ENCODE measurements at places on chromosomes 6 and 20.

DNA sequence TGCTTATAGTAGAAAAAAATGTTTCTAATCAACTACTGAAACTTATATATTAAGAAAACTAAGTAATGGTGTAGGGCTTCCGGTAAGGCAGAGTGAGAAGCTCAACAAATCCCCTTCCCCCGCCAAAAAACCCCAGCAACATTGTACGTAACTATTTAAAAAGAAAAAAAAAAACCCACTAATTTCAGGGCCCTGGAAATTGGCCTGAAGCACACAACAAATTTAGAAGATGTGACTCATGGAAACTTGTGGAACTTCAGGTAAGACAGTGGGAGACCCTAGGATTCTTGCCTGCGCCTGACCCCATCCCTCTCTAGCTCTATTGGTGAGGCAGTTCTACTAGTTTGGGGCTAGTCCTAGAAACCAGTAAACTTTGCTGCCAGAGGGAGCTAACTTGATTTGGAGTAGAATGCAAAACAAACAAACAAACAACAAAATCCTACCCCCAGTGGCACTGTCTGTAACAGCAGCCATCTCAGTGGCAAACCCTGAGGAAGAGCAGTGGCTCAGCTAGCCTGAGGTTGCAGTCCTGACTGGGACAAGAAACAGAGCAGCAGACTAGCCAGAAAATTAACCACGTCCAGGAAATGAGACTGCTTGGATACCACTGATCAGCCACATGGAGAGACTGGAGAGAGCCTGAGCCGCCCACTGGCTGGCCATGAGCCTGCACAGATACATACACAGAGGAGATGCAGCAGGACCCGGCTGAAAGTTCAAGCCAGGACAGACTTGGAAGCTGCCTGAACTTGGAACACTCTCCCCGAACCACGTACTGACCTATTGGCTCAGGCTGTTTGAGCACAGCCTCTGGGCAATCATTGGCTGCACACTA, 135.1 kb downstream of the TBXT start:
- no peak for DNase-seq

DNA sequence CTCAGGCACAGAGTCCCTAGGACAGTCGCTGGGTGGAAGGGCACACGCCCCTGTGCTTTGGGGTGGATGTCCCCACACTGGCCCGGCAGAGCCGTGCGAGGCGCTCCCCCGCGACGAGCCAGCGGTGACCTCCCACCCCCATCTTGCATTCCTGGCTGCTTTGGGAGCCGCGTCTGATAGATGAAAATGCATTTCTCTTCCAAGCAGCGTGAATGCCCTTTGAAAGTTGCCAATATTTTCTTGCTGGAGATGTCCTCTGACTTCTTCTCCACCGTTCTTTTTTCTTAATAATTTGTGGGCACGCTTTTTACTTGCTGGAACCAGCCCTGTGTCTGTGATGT, 29.9 kb downstream of the COL20A1 start:
- no peak for DNase-seq

- DNase-seq = no peak
Measured at GRCh38 chr6:168120390-168121302, 41.6 kb upstream of the FRMD1 start.

- DNase-seq = no peak
Measured at GRCh38 chr6:5125152-5126006, 40.2 kb downstream of the PPP1R3G start.

DNA sequence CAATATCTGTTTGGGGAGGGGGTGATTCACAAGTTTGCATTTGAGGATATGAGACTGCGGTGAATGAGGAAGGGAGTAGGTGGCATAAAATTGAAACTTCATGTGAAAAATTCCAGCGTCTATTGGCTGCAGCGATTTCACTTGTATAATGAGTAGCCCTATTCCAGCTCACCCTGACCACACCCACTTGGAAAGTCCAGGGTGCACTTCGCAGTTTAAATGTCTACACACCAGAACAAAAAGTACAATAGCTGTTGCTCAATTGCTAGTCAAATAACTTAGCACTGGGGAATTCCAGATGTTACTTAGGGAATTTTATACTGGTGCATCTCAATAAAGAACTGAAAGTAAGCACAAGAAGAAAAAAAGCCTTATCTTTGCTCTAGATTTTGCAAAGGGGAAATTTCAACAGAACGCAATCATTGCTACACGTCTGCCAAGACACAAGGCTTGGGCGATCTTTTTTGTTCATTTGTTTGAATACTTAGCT, 6.3 kb downstream of the TNFAIP3 start:
- no peak for DNase-seq

- DNase-seq = no peak
Measured at GRCh38 chr20:32941155-32941885, 62.9 kb downstream of the SUN5 start.

DNA sequence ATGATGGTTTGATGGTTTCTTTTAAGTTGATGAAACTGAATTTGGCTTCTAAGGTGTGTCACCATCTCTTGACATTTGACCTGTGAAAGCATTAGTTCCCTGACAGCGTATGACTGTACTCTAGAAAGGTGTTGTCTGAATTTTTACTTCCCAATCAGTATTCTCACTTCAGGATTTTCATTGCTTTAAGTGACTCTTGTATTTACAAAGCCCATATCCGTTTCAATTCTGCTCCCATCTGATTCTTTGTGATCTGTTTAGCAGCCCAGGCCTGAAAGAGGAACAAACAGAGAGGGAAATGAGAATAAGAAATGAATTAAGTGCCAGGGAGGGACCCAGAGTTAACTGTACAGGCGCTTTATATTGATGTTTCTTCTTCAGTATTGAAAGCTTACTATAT, 73.7 kb downstream of the FARS2 start:
- no peak for DNase-seq

- DNase-seq = no peak
Measured at GRCh38 chr6:17928514-17929430, 58.7 kb downstream of the KIF13A start.

GRCh38 chr20:3889489-3890397, 556 bp downstream of the PANK2 start:
- peak; percentile 4 for DNase-seq

DNA sequence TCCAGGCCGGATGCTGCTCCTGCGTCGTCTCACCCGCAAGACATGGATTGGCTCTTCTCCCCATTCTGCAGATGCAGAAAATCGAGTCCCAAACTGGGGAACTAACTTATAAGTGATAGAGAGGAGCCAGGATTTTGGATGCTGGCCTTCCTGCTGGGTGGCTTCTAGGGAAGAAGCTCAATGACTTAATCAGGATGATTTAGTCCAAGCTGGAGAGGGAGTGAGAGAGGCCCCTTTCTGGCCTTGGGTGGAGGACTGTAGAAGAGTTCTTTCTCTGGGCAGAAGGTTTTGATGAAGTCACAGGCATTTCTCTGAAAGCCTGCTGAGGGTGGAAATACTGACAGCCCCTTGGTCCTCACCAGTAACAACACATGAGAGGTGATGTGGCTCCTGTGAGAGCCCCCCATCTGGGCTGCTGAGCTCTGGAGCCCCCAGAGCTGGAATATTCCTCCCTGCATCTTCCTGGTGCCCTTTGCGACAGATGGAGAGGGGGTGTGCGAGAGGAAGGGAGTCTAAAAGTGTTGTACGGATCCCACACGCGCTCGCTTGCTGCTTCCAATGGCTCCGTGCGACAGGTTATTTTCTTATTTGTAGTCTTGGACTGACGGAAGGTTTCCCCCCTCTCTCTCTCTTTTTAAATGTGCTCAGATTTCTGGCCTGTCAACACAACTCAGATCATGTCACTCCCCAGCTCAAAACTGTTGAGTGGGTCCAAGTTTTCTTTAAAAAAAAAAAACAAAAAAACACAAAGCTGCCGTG, 3.5 kb downstream of the SIRPA start:
- DNase-seq = no peak

- DNase-seq = no peak
Measured at GRCh38 chr20:32442630-32443373, 84.7 kb downstream of the ASXL1 start.

GRCh38 chr20:654417-654750, 1.4 kb upstream of the SRXN1 start:
- no peak for DNase-seq

GRCh38 chr6:6712449-6713403, 124.2 kb downstream of the LY86 start:
- no peak for DNase-seq

DNA sequence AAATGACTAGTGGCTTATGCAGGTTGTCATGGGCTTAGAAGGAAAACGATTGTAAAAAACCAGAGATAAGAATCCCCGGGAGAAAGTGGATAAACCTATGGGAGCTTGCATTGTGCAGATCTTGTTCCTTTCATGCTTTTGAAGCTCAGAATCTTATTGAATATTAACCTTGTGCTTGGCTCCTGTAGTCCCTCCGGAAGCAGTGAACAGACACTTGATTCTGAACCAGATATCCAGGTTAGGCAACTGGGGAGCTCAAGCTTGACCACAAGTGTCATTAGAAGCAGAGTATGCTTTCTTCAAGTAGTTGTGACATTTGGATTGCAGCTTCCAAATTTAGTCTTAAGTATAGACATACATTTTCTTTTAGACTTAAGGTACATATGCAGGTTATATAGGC, 212.6 kb upstream of the MOCS1 start:
- no peak for DNase-seq

DNA sequence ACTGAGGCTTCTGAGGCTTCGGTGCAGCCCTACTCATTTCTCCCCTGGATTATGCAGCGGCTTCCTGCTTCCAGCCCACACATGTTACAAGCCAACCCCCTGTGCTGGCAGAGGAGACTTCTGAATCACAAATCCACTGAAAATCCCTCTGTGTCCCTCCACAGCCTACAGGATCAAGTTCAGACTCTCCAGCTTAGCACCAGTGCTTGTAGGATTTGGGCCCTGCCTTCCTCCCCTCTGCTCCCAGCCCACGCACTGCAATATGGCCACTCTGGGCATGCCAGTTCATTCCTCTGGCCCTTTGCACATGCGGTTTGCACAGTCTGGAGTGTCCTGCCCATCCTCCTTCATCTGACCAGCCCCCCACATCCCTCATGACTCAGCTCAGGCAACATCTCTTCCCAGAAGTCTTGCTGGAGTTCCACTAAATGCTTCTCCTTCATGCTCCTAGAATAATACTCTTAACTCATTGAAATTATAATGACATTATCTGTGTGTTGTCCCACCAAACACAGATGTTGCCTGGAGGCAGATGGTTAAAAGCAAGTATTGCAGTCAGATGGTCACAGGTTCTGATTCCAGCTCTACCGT, 15.9 kb upstream of the MDGA1 start:
- no peak for DNase-seq

DNA sequence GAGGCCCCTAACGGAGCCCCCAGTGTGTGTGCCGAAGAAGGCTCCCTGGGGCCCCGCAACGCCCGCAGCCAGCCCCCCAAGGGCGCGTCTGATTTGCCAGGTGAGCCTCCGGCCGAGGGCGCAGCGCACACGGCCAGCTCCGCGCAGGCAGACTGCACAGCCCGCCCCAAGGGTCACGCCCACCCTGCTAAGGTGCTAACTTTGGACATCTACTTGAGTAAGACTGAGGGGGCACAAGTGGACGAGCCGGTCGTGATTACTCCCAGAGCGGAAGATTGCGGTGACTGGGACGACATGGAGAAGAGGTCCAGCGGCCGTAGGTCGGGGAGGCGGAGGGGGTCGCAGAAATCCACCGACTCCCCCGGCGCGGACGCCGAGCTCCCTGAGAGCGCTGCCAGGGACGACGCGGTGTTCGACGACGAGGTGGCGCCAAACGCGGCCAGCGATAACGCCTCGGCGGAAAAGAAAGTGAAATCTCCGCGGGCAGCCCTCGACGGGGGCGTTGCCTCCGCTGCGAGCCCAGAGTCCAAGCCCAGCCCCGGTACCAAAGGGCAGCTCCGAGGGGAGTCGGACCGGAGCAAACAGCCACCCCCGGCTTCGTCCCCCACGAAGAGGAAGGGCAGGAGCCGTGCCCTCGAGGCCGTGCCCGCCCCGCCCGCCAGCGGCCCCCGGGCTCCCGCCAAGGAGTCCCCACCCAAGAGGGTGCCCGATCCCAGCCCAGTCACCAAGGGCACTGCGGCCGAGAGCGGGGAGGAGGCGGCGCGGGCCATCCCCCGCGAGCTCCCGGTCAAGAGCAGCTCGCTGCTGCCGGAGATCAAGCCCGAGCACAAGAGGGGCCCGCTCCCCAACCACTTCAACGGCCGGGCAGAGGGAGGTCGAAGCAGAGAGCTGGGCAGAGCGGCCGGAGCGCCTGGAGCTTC, 117.0 kb downstream of the RTN4IP1 start:
- peak; percentile 56 for DNase-seq

DNA sequence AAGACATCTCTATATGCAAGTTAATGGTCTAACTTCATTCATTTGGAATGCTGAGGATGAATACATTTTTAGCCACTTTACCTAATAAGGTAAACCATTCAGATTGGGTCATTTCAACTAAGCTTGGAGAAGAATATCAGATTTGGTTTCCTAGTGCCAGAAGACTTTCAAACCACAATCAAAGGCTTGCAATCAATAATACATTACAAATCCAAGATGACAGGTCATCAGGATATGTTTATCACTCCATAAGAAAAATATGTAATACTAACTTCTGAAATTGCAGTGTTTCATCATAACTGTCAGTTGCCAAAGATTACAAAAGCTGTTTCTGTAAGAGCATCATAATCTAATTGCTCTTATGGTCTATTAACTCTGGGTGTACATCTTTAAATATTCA, 654.0 kb downstream of the COL12A1 start:
- no peak for DNase-seq

- no peak for DNase-seq
Measured at GRCh38 chr6:11140056-11140455, 28.5 kb upstream of the ERVFRD-1 start.

DNA sequence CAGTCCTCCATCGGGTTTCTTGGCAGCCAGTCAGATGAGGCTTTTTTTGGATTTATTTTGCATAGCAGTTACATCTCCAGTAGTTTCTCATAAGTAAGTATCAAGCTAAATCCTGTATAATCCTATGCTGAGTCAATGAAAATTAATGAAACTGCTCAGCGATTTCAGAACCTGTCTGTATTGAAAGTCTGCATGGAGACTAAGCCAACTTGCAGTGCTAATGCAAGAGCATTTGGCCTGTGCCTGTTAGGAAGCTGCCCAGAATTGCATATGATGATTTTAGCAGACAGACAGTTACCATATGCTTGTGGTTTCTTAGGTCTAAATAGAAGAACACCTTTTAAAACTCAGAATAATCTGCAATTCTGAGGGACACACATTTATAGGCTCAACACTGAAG, 25.2 kb upstream of the LRRN4 start:
- DNase-seq = no peak

DNA sequence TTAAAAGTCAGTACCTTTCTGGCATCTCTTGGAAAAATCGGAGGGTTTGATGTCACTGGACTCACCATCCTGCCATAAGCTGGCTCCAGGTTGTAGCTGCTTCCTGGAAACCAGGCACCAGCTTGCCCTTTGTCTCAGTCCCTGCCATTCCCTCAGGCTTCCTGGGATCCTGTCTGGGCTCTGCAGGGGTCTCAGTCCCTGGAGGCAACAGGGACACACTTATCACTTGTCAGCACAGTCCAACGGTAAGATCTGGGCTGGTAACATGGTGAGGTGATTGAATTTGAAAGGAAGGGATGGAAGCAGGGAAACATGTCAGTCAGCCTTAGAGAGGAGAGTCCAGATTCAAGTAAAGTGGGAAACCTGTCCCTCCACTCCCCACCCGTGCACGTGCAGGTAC, 147.6 kb upstream of the ECI2 start:
- DNase-seq = no peak

GRCh38 chr20:42549496-42549895, 640.2 kb downstream of the PTPRT start:
- no peak for DNase-seq
